ENCODE measurements at places on chromosomes 5 and 9. TPM values are rescaled to one million over a fixed set of nuclear protein-coding genes. Genes with fewer than 3 reads are reported as not detected.

The HRCT1 gene
- total RNA-seq = not detected

The RNF180 gene
- 0.31 TPM for total RNA-seq

The ST8SIA4 gene
- total RNA-seq = 0.30 TPM

The CCDC69 gene
- total RNA-seq = 1.5 TPM

The RXRA gene
- 27.6 TPM for total RNA-seq

The OCLN gene
- 11.9 TPM for total RNA-seq

The NRG2 gene
- total RNA-seq = 1.7 TPM

The PKN3 gene
- total RNA-seq = 14.6 TPM

All from A549 treated with CpdA at 1 μM for 4 hours (cell line).